Left colon (tissue), 2 donors: ENCODE measurements at places on chromosomes 7 and 10.

- DNase-seq: no peak
Observed at GRCh38 chr7:605661-606450, 86.2 kb upstream of the PDGFA start.

DNA sequence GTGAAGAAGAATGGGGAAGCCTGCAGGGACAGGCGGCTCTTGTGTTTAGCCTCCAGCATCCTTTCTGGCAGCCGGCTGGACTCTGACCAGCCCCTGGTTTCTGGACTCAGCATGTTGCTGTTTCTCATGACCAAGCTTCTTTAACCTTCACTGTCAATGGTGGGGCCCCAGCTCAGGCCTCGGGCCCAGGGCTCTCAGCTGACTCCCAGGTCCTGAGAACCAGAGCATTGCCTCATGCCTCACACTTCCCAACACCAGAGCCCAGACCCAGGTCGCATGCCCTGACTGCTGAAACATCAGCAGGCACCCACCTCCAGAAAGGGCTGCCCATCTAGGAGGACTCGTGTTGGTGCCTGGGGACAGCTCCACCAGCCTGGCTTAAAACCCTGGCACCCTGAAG is 34.8 kb upstream of the FGFR2 start:
- no peak for DNase-seq

DNA sequence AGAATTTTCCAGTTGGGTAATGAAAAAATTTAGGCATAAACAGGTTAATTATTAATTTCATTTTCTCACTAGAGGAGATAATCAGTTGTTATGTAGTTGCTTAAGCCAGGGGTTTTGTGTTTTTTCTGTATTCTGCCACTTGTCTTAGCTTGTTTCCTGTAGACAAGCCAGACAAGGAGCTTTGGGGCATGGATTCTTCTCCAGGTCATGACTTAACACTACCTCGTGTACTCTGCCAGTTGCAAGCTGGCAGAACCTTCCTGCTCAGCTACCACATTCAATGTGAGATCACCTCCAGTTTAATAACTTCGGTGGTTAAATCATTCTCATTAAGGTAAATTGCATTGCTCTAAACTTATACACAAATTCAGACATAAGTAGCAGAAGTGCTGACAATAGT is 1.8 kb downstream of the CCM2 start:
- DNase-seq: no peak

GRCh38 chr10:125291836-125292235 is 131.5 kb upstream of the CTBP2 start:
- no peak for DNase-seq

DNA sequence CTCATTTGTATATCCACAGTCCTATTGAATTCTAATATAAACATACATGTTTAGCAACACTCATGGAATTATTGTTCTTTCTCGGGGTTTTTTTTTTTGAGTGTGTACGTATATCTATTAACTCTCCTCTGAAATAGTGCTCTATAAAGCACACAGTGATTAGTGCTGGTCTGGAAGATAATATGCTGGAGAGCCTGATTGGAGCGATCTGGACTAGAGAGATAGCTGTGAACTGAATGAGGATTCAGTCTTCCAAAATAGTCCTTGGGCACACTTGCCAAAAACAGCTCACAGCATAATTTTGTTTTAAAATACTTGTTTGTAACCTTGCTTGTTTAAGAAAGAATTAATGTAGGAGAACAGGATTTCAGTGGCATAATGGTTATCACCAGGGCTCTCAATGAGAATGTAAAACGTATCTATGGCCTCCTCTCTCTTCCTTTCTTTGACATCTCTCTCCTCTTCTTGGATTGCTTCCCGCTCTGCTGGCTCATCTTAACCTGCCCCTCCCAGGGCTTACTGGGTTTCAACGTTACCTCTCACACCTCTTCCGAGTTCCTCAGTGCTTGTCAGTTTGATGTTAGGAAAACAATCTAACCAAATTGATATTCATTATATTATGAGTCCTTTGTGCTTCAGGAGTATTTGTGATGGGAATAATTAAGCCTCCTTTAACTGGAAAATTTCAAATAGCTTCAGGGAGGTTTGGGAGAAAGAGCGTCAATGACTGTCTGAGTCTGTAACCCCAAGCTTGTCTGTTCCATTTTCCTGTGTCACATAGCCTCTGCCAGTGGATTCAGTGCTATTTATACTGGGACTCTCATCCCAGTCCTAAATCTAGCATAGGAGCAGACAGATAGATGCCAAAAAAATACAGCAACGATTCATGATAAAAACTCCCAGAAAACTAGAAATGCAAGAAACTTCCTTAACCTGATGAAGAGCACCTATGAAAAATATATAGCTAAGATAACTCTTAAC is 16.2 kb upstream of the AGK start:
- DNase-seq: no peak

- no peak for DNase-seq
Observed at GRCh38 chr7:2242541-2243429, 759 bp downstream of the NUDT1 start.

DNA sequence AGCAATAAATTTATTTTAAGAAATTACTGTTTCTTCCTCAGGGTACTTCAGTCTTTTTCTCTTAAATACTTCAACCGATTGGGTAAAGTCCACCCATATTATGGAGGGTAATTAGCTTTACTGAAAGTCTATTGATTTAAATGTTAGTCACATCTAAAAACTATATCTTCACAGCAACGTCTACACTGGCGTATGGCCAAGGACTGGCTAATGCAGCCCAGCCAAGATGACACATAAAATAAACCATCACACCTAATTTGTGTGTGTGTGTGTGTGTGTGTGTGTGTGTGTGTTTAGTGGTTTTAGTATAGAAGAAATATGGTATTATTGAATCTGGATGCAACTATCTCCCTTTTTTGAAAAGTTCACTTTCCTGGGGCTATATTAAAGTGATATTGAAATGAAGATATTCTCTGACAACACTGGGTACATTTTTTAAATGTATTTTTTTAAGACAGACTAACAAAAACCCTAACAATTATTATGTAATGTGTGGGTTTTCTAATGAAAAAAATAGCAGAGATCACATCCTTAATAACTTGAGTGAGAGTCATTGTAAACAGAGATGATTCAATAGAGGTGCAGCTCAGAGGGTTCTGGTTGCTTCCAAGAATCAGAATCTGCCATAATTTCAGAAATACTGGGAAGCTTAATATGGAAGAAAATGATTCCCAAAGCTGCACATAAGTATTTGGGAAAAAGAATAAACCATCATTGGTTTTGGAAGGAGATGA is 584.2 kb upstream of the MBL2 start:
- DNase-seq: no peak

- DNase-seq: no peak
Observed at GRCh38 chr7:63038987-63039386, 959.7 kb upstream of the ZNF722 start.

- DNase-seq: no peak
Observed at GRCh38 chr10:74901301-74901700, 74.9 kb downstream of the KAT6B start.

GRCh38 chr7:90777041-90777440 is 180.9 kb downstream of the CDK14 start:
- DNase-seq: no peak

DNA sequence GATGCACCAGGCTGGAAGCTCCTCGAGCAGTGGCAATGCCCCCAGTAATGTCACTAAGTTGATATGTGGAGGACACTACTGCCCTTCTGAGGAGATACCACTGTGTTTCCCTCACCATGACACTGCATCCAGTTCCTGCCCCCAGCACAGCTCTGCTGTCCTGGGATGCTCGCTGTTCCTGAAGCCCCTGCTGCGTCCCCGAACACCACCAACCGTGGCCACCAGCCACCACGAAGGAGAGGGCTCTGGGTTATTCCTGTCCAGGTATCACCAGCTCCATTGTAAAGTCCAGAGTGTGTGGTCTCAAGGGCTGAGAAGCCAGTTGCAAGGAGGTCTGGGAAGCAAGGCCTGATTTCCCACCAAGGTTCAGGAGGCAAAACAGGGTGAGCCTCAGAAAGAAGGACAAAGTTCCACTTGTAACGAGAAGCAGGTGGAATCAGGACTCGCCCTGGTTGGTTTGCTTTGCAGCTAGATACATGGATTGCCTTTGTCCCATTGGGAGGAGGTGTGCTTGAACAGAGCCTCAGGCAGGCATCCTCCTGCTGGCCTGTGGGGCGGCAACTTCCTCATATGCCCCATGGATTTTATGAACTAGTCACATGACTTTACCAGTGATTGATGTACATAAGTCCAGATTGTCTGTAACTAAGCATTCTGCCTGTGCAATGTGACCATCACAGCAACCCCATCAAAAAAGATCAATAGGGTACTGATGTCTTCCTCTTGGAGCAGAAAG is 427.0 kb upstream of the VSTM2A start:
- no peak for DNase-seq

DNA sequence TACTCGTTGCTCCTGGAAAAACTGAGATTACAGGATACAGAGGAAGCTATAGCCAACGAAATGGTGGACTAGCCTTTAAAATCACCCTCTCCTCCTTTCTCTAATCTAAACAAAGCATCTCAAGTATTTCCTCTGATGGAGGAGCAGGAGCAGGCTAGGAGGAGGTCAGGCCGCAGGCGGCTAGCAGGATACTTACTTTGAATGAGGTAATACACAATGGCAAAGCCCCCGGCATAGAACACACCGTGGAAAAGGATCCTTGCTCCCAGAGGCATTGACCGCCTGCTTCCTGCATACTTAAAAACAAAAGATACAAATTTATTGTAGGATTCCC is 64.4 kb downstream of the STK17A start:
- DNase-seq: no peak

GRCh38 chr7:132882714-132883428 is 199.0 kb downstream of the CHCHD3 start:
- no peak for DNase-seq

- DNase-seq: no peak
Observed at GRCh38 chr10:29472301-29473086, 162.3 kb downstream of the SVIL start.

DNA sequence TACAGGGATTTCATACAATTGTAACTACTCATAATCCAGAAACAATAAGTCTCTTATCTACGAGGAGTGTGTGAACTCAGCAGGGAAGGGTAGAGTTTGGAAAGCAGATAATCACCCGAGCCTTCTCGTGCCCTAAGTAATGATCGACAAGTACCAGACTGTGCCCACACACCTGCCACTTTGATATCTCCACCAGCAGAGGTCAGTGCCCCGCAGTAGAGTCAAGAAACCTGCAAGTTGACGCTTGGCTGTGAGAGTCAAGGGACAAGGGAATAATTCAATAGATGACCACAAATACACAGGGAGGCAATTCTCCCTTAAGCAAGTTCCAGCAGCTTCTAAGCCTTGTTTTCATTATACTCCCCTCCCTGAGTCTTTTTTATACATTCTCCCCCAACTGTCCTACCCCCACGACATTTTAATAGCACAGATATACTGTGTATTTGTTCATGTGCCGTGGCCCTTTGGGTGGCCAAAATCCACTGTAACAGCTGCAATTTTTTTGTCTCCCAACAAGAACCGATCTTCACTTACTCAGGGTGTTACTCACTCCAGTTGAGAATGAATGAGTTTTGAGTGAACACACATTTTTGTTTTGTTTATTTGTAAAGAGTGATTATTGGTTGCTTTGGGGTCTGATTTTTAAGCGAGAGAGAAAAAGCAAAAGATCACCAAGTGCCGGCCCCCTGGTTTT is 106.9 kb upstream of the RHEB start:
- DNase-seq: peak; percentile 33

DNA sequence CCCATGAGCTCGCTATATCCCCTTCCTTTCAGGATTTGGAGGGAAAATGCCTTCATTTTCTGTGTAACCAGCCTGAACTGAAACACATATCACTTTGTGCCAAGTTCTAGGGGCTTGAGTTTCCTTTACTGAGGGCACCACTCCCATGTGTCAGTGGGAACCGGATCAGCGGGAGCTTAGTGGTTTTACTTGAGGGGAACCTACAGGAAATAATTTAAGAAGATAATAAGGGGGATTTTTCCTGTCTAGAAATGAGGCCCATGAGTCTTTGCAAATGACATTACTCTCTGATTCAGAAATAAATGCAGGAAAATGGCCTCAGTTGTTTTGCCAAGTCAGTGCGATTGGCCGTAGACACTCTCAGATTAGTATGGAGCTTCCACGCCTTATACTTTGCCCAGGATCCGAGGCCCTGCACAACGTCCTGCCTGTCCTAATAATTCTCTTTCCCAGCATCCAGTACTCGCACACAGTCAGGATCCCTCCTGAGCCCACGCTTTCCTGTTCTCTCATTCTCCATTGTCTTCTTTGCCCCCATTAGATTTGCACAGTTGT is 86.4 kb upstream of the LYZL1 start:
- no peak for DNase-seq

DNA sequence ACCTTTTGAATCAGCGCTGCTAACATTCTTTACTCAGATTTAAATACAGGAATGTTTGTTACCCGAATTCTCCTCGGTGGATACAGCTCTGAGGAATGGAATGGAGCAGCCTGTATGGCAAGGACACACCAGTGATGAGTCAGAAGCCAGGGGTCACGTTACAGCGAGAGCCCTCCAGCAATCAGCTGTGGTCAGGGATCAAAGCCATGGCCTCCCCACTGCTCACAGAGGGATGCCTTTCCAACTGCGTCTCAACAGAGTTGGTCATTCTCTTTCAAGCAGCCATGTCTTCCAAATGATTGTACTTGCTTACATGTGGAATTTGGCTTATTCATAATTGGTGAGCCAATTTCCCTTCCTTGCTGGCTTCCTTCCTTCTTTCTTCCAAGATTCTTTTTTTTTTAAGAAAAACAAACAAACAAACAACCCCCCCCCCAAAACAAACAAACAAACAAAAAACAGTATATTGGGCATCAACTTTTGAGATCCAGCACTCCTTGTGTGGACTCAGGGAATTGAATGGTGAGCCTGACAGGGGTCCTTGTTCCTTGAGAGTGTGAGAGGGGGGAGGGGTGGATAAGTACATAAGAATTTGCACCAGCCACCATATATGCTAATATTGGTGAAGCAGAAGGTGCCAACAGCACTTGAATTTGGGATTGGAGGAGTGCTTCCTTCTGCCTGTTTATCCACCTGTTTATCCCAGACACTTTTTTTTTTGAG is 100.2 kb downstream of the ATXN7L1 start:
- peak; percentile 38 for DNase-seq

GRCh38 chr10:61764486-61764885 is 101.8 kb downstream of the CABCOCO1 start:
- no peak for DNase-seq

DNA sequence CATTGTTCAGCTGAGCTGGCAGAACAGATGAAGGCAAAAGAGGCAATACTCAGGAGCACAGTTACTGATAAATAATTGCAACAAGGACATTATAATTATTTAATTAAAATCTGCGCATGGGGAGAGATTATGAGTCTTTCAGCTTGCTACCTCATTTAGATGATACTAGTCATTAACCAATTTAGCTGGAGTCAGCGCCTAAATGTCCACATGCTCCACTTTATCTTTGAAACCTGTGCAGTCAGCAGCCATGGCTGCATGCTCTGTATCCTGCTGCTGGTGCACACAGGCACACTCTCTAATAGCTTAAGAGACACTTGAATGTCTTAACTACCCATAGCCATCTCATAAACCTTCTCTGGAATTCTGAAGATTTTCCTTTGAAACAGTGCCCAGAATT is 196.8 kb downstream of the PPP1R3A start:
- DNase-seq: no peak

DNA sequence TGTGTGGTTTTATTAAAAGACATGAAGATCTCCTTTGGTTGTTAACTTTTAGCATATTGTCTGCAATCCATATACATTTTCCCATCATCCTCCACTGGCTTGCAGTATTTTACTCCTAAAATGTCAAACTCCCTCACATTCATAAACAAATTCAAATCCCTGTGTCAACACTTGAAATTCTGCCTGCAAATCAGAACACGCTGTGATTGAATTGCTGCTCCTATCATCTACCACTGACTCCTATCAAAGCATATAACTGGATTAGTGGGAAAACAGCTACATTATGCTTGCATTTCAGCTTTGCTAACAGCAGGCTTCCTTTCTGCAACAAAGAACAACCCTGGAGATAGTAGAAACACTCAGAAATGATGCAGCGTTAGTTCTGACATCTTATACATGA is 281.8 kb upstream of the HGF start:
- no peak for DNase-seq
